ENCODE measurements at places on chromosomes 4 and X.
A peak's percentile ranks its signal among the peaks of the same experiment; 100 is the strongest.

- no peak for DNase-seq
Measured at GRCh38 chrX:117532339-117532738, 584.3 kb downstream of the KLHL13 start.

DNA sequence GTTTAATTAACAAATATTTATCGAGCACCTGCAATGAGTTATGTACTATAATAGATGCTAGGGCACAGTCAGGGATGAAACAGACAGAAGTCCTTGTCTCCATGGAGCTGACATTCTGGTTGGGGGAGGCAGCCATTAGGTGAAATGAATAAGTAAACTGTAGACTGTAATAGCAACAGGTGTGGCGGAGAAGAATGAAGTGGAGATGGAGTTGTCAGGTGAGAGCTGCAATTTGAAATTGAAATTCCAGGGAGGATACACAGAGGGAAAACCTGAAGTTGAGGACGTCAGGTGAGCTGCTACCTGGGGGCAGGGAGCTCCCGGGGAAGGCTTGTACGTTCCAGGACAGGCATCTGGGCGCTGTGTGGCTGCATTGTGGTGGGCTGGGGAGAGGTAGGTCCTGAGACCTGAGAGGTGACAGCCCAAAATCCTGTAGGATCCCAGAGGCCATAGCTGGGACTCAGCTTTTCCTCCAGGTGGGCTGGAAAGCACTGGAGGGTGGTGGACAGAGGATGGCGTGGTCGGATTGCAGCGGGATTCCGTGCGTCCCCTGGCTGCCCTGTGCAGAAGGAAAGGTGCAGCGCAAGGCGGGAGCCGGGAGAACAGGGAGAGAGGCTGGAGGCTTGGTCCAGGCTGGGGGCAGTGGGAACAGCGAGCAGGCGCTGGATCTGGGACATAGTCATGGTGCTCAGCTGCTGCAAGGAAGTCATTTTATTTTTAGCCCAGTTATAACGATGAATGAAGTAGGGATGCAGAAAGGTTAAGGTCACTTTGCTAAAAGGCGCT lies 24.8 kb downstream of the CYTL1 start:
- no peak for DNase-seq

- no peak for DNase-seq
Measured at GRCh38 chr4:70714079-70714887, 7.5 kb upstream of the RUFY3 start.

- no peak for DNase-seq
Measured at GRCh38 chr4:104905546-104905945, 241.1 kb upstream of the TET2 start.

- DNase-seq = no peak
Measured at GRCh38 chr4:152479428-152480026, 56.4 kb downstream of the FBXW7 start.

DNA sequence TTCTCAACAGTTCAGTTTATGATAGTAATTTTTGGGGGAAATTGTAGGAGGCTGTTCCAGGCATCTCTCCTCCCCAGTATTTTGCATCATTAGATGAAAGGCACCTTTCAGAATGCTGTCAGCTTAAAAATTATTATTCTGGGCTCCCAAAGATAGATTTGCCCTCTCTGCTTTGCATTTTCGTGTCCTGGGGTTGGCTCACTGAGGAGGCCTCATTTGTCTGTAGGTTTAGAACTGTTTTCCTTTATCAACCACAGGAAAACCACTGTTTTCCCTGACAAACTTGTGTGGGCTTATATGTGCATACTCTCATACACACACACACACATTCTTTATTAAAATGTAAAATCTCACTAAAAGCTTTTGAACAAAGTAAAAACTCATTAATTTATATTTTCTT lies 197.2 kb upstream of the VCX3A start:
- no peak for DNase-seq

DNA sequence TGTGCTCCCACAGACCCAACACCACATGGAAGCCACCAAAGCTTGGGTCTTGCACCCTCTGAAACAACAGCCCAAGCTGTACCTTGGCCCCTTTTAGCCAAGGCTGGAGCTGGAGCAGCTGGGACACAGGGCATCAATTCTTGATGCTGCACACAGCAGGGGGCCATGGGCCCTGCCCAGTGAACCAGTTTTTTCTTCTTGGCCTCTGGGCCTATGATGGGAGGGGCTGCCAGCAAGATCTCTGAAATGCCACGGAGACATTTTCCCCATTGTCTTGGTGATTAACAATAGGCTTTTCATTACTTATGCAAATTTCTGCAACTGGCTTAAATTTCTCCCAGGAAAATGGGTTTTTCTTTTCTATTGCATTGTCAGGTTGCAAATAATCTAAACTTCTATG lies 49.0 kb downstream of the SPANXA2 start:
- DNase-seq = peak; percentile 0

DNA sequence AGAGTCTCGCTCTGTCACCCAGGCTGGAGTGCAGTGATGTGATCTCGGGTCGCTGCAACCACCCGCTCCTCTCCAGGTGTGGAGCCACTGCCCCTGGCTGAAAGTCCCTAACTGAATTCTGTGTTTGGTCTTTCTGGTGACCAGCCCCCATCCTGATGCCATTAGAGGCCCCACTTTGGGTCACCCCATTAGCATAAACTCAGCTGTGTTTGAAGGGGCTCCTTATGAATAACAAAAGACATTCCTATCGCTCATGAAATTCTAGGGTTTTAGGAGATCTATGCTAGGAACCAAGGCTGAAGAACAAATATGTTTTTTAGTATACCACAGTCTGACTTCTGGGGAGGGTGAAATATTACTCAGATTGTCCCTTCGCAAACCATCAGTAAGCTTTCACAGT lies 652.9 kb downstream of the ADGRL3 start:
- no peak for DNase-seq

- no peak for DNase-seq
Measured at GRCh38 chr4:183831683-183832082, 73.4 kb upstream of the STOX2 start.

GRCh38 chrX:1354036-1355019 lies 17.7 kb downstream of the IL3RA start:
- DNase-seq = no peak

All from nucleus accumbens (tissue), 56 donors.